Sigmoid colon (tissue), 7 donors: ENCODE measurements at places on chromosomes 6 and 20.

DNA sequence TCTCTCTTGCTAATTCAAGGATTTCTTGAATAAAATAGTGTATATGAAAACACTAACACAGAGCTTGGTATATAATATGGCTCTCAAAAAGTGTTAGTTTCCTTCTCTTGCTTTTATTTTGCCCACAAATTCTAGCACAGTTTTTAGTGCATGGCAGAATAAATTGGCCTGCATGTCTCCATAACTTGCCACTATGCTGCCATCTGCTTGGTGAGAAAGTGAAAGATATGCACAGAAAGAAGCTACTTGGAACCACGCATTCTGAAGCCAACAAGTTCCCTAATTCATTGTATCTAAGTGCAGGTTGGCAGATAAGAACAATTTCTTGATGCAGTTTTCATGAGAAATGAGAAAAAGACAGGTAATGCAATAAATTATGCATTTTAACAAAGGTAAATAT, 101.2 kb downstream of the EPHA7 start:
- no peak for DNase-seq

GRCh38 chr6:131129689-131130553, 5.3 kb upstream of the AKAP7 start:
- DNase-seq: no peak

- DNase-seq: no peak
These were observed 87.7 kb downstream of the THEMIS start for GRCh38 chr6:127812985-127813698.

DNA sequence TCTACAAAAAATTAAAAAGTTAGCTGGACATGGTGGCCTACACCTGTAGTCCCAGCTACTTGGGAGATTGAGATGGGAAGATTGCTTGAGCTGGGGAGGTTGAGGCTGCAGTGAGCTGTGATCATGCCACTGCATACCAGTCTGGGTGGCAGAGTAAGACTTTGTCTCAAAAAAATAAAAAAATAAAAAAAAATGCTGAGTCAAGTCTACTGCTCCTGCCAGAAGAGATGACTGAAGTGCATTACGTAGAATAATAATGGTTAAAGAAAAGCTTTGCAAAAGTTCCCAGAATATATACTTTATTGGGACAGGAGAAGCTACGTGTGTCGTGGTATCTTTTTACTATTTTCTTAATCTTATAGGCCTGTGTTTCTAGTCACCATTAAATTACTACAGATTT, 125.3 kb downstream of the SLC16A10 start:
- DNase-seq: no peak

GRCh38 chr6:39314273-39314795, at the start of gene KCNK17:
Gene KCNK17, minus strand, starts transcription at chr6:39314419. Its CDS starts 99 bp downstream, at chr6:39314320.
- DNase-seq: no peak

GRCh38 chr6:165634101-165634880, 28.8 kb downstream of the PDE10A start:
- DNase-seq: no peak

- DNase-seq: no peak
These were observed 175.0 kb downstream of the PHACTR1 start for GRCh38 chr6:12891595-12891994.

GRCh38 chr6:34150766-34151165, 4.9 kb upstream of the GRM4 start:
- peak; percentile 51 for DNase-seq

DNA sequence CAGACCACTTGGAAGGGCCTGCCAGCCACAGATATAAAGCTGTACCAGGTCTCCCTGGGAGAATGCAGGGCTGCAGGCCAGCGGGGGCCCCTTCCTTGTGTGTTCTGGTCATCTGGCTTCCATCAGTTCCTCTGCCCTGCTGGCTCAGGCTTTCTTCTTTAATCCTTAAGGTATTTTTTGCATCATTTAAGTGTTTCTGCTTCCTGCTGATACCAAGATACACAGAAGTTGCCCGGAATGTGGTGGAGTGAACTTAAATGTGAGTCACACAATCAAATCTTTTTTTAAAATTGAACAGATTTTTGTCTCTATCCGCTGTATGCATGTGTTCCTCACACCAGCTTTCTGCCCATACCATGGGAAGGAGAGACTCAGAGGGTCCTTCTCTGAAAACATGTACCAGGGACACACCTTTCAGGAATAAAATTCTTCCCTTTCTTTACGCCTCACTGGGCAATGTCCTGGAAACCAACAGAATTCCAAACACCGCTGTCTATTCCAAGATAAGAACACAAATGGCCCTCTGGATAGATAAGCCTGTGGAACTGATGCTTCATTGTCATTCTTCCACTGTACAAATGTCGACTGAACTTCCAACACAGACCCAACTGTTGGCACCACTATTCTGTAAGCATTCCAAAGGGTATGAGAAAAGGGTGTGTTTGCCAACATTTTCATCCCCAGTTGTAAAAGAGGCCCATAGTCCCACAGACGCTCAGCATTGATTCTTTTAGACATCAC, 206.2 kb upstream of the MYLIP start:
- no peak for DNase-seq

DNA sequence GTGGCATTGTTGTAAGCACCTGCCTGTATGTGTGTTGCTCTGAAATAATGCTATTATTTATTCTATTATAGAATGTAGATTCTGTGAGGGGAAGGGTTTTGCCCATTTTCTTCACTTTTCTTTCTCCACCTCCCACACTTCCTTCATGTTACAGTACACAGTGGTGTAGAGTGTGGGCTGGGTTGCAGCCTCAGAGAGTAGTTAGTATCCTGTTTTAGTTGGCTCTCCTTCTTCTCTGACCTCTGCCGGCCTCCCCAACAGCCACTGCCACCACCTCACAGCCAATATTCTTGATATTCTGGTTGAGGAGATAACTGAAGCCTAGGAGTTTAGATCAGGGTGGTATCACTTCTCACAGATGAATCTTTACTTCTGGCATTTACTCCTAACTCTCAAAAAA, 143.4 kb downstream of the BCKDHB start:
- DNase-seq: no peak

GRCh38 chr20:63652192-63652980, 838 bp downstream of the STMN3 start:
- no peak for DNase-seq
